Lung microvascular endothelial cell (primary cell): ENCODE measurements at places on chromosomes 4 and X. TPM values are rescaled to one million over a fixed set of nuclear protein-coding genes. Genes with fewer than 3 reads are reported as not detected.

DNA sequence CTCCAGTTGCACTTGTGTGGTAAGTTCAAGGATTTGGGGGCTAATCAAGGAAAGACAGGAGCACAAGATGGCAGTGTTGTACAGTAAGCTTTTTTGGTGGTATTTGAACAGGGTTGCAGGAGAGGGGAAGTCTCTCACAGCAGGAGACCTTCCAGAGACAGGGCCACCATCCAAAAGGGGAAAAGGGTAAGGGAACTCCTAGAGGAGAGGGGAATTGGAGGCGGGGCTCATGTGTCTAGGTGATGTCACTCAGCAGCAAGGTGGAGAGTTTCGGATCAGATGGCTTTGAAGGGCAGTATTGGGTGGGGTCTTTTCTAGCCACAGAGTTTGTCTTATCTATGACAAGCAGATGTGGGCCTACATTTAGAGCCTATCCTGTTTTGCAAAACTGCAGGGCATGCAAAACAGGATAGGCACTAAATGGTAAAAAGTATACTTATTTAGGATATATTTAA, 13.4 kb upstream of the RNF175 start:
- DNase-seq: no peak

GRCh38 chr4:124931050-124931449, 218.5 kb upstream of the ANKRD50 start:
- no peak for DNase-seq

Gene GSX2
- total RNA-seq: not detected in 2 replicates

DNA sequence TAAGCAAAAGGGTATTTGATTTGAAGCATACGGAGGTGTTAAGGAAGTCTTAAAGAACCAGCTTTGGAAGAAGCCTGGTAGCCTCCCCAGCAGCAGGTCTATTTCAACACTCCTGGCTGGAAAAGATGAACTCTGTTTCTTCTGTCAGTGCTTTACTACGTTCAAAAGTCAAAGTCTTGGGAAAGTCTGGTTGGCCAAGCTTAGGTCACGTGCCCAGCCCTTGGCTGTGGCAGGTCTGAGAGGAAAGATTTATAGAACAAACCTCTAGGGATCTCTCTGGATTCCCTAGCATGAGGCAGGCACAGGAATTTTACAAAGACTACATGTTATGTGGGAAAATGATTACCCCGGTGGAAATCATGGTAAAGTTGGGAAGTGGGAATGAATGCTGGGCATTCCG, 8.6 kb upstream of the ARHGAP10 start:
- DNase-seq: no peak

Gene RNF128
- under 0.01 TPM in 2 replicates for total RNA-seq

DNA sequence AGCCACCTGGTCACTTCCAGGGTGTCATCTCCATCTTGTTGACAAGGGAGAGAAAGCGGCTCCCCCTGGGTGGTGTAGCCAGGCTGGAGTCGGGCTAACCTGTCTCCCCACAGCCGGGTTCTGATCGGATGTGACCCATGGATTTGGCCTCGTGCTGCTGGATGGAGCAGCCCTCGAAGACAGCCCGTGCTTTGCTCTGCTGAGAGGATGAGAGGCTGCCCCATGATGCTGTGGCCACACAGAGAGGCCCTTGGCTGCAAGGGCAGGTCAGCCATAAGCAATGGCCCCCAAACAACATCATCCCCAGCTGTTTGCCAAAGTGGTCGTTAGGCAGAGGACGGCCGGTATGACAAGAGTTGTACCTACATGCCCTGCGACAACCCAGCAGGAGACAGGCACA, 106.6 kb downstream of the HMX1 start:
- DNase-seq: no peak

DNA sequence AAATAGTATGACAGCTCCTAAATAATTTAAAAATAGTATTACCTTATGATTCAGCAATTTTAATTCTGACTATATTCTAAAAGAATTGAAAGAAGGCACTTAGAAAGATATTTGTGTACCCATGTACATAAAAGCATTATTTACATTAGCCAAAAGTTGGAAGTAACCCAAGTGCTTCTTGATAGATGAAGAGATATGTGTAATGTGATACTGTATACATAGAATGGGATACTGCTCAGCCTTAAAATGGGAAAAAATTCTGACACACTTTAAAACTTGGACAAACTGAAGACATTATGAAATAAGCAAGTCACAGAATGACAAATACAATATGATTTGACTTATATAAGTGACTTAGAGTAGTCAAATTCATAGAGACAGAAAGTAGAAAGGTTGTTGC, 112.2 kb downstream of the IDS start:
- no peak for DNase-seq

DNA sequence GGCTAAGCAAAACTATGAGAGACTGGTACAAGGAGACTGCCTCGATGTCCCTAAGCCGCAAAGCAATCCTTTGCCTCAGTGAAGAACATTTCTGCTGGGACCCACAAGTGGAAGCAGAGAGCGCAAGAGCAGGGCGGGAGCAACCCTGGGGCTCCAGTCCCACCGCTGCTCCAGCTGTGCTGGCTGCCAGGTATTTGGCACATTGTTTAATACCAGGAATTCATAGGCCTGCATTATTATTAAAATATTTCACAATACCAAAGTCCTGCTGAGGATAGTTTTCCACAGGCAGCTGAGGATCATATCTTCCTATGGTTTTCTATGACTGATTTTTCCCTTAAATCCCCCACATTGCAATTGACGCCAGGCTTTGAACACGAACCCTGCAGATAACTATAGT, 163.5 kb upstream of the TLL1 start:
- DNase-seq: no peak

DNA sequence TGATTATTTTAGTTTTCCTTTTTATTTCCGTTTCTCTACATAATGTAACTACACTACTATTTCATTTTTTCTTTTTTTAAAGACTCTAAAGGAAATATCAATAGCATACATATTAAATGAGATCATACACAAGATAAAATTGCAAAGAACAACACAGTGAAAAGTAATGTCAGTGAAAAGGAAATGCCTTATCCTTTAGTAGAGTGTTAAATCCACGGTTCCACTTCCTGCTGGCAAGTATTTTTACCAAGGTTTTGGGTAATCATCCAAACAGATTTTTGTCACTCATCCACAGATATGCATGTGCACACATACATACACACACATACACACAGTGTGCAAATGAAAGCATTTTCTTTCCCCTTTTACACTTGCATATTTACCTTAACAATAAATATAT, 548.9 kb downstream of the PPP4R3C start:
- DNase-seq: peak; percentile 78
